OCI-M1 (cell line): ENCODE measurements at places on chromosomes 3 and 15.

- DNase-seq: no peak
Observed at GRCh38 chr15:88341006-88341405, 84.5 kb upstream of the NTRK3 start.

DNA sequence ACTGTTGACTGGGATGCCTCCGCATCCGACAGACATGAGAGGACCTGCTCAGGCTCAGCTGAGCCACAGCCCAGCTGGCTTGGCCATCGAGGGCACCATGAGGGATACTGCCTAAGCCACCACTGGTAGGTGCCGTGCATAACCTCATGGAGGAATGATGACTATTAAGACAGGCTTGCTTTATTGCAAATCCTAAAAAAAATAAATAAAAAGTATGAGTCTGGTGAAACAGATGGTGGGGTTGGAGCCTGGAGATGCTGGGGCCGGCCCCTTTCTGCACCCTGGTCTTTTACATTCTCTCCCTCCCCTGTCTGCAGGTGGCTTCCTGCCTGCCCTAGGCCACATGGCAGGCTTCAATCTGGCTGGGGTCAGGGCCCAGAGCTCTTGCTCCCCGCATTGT lies 24.0 kb upstream of the RAD18 start:
- no peak for DNase-seq

- no peak for DNase-seq
Observed at GRCh38 chr15:85837881-85838280, 43.2 kb upstream of the KLHL25 start.

- no peak for DNase-seq
Observed at GRCh38 chr3:133492159-133492741, 81.2 kb upstream of the CDV3 start.
